Activated T-helper 2 cell treated with anti-CD3 and anti-CD28 coated beads, Interferon-gamma antibody, Interleukin-2, Interleukin-4, amounts not matched to agents 10 μg/mL and 5 μg/mL and 100 μg/mL, durations not matched to agents 14 hours and 24 hours and 36 hours (primary cell): ENCODE measurements at places on chromosomes 2 and 18.

DNA sequence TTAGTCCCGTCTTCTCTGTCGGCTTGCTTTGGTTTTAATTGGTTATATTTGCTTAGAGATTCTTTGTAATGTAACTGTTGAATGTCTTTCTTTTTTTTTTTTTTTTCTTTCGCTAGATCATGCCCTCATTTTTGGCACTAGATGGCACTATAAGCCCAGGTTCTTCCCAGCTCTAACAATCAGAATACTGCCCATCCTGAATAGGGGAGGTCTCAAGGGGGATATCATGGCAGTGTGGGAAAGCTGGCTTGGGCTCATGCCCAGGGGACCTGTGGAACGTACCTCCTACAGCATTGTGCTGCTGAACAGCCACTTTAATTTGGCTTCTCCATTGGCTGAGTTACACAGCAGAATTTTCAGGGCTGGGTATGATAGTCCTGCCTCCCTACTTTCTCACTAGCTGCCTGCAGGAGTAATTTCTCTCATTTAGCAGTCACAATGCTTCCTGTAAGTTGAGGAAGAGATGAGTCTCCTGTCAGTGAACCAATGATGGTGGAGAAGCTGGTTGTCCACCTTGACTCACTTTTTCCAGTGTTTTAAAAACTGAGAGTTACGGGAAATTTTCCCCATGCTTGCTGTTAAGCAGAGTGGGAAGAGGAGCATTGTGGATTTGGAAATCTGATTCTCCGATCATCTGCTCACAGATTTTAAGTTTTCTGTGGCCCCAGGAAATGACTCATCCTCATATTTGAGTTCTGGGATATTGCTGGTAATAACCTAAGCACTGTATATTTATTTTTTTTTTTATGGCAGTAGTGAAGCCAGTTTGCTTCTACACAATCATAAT lies 47.2 kb downstream of the RAD51AP2 start:
- no peak for DNase-seq
- no peaks in the 10 kb centered on the region for H3K27me3 ChIP-seq
- H3K36me3 ChIP-seq = no peaks in the 10 kb centered on the region
- no peaks in the 10 kb centered on the region for H3K4me1 ChIP-seq
- H3K4me3 ChIP-seq = no peak overlapping the region

- no peaks in the 10 kb centered on the region for H3K36me3 ChIP-seq
- no peak overlapping the region for H3K4me3 ChIP-seq
- H3K27me3 ChIP-seq = peaks cover 15% of the 10 kb centered on the region
- peaks cover 2% of the 10 kb centered on the region for H3K4me1 ChIP-seq
Observed at GRCh38 chr2:173545364-173545763, 190.7 kb downstream of the CDCA7 start.

GRCh38 chr2:197011021-197011417 lies 84.5 kb upstream of the PGAP1 start:
- H3K4me3 ChIP-seq = no peak overlapping the region
- H3K4me1 ChIP-seq = peaks cover 5% of the 10 kb centered on the region
- no peak for DNase-seq
- H3K27me3 ChIP-seq = no peaks in the 10 kb centered on the region
- peaks cover 71% of the 10 kb centered on the region for H3K36me3 ChIP-seq

- H3K4me3 ChIP-seq = no peak overlapping the region
- peaks cover 8% of the 10 kb centered on the region for H3K4me1 ChIP-seq
- H3K27ac ChIP-seq = no peak overlapping the region
- no peaks in the 10 kb centered on the region for H3K27me3 ChIP-seq
- peaks cover 6% of the 10 kb centered on the region for H3K36me3 ChIP-seq
- DNase-seq = no peak
Observed at GRCh38 chr2:136347981-136348380, 230.0 kb upstream of the CXCR4 start.

DNA sequence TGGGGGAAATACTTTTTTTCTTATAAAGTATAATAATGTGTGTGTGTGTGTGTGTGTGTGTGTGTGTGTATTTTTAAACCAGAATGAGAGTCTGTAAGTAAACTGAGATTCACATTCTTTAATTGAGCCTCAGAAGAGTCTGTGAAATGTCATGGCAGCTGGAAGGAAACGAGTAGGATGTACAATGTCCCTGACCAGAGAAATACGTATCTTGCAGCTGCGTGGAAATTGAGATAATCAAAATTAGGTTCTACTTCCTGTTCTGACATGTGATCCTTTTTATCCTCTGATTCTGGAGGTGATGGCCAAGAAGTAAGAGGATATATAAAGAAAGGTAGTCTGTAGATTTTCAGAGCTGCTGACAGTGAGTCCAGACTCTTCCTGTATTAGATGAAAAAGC lies 50.0 kb downstream of the SH3RF3 start:
- H3K36me3 ChIP-seq = peaks cover 3% of the 10 kb centered on the region
- H3K27me3 ChIP-seq = peaks cover 35% of the 10 kb centered on the region
- H3K4me3 ChIP-seq = no peak overlapping the region
- peaks cover 5% of the 10 kb centered on the region for H3K4me1 ChIP-seq

DNA sequence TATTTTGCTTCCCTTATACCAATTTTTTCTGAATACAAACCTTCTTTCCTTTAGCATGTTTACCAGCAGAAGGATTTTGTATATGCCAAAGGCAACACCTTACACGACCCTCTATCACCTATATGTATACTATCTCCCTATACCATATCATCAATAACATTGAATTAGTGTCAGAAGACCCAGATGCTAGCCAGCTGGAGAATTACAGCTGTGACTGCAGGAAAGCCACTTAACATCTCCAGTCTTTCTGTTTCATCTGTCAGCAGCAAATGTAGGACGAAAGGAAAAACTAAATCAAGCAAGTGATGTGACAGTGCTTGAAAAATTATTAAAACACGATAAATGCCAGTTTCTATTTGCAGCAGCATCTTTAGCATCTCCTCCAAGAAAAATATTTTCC lies 193.7 kb downstream of the STK39 start:
- no peak overlapping the region for H3K4me3 ChIP-seq
- H3K27me3 ChIP-seq = no peaks in the 10 kb centered on the region
- peaks cover 8% of the 10 kb centered on the region for H3K4me1 ChIP-seq

DNA sequence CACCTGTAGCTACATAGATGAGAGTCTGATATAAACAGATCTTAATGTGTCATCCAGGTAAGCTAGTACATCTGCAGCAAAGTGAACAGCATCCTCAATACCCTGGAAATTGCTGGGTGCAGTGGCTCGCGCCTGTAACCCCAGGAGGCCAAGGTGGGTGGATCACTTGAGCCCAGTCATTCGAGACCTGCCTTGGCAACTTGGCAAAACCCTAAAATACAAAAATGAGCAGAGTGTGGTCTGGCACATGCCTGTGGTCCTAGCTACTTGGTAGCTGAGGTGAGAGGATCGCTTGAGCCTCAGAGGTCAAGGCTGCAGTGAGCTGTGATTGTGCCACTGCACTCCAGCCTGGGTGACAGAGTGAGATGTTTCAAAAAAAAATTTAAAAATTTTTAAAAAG lies 233.9 kb upstream of the SP5 start:
- no peak overlapping the region for H3K27ac ChIP-seq
- peaks cover 3% of the 10 kb centered on the region for H3K36me3 ChIP-seq
- H3K27me3 ChIP-seq = no peaks in the 10 kb centered on the region
- no peaks in the 10 kb centered on the region for H3K4me1 ChIP-seq
- no peak overlapping the region for H3K4me3 ChIP-seq
- no peak for DNase-seq

DNA sequence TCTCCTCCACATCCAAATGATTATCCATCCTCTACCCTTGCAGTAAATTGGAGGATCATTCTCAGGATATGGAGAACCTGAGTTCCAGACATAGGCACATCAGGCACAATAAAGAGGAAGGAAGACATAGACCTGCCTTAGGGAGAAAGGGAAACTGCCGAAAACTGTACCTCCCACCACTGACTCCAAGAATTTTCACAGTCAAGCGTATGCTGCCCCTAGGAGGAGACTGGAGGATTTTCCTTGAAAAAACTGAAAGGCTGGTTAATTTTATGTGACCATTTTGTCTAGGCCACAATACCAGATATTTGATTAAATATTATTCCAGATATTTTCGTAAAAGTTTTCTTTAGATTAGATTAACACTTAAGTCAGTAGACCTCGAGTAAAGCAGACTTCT lies 638.5 kb upstream of the PKDCC start:
- H3K27ac ChIP-seq = no peak overlapping the region
- H3K4me1 ChIP-seq = no peaks in the 10 kb centered on the region
- H3K4me3 ChIP-seq = no peak overlapping the region
- H3K36me3 ChIP-seq = no peaks in the 10 kb centered on the region

DNA sequence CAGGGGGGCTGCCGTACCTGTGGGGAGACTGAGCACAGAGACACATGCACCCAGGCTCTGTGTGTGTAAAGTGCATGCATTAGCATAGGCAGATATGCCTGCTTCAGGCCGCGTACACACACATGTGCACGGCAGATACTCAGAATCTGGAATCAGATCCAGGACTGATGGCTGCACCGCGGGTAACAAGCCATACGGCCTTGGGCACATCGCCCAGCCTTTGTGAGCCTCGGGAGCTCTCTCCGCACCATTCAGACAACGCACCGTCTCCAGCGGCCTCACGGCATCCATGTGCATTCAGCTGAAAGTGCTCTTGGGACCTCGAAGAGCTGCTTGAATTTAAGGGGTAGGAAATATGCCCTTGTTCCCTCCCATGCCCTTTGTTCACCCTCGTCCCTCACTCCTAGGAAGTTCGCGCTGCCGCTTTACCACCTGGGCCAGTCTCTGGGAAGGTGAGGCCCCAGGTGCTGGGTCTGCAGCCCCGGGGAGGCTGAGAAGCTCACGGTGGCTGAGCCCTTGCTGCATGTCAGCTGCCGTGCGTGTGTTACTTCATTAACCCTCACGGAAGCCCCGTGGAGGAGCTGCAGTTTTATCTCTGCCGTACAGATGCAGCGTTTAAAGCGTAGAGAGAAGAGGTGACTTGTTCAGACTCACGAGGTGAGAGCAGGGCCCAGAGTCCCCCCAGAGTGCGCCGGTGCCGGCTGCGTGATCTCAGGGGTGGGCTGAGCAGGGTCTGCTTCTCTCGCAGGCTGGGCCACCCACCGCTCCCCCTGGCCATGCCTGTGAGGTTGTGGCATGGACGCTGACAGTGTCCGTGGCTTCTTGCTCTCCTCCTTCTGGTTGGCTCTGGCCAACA lies 377.7 kb upstream of the MYT1L start:
- H3K4me3 ChIP-seq = no peak overlapping the region
- H3K27ac ChIP-seq = no peak overlapping the region
- no peaks in the 10 kb centered on the region for H3K36me3 ChIP-seq
- H3K4me1 ChIP-seq = no peaks in the 10 kb centered on the region
- no peak for DNase-seq
